Activated CD4-positive, alpha-beta T cell treated with anti-CD3 and anti-CD28 coated beads, Interleukin-2, amount 50 U/mL, for 4 hours (primary cell): ENCODE measurements at places on chromosomes 7 and 10.

GRCh38 chr7:23184709-23185359, 3.0 kb downstream of the NUP42 start:
- no peak for DNase-seq

- no peak for DNase-seq
Measured at GRCh38 chr7:1576521-1577253, 6.9 kb upstream of the PSMG3 start.

- DNase-seq = no peak
Measured at GRCh38 chr7:45588466-45588865, 14.3 kb downstream of the ADCY1 start.

DNA sequence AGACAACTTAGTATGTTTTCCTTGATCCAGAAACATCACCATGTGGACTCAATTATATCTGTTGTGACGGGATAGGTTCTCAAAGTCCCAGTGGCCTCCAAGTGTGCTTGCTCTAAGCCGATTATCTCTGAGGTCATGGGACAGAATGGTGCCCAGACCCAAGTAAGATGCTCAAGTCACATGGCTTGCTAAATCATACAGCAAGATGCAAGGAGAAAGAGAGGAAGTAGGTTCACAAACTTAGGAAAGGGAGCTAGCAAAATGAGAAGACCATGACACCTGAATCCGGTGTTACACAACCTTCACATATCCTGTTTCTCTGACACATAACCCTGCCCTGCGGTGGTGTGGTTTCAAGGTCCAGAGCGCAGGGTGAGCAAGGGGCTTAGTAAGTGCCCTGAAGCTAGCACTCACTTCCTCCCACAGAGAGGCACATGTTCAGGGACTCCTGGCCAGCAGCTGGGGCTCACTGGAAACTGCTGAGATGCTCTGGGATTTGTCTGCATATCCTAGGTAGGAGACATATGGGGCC, 590.9 kb upstream of the ANKRD30A start:
- no peak for DNase-seq

- DNase-seq = no peak
Measured at GRCh38 chr7:55567571-55567970, 4.7 kb downstream of the VOPP1 start.

DNA sequence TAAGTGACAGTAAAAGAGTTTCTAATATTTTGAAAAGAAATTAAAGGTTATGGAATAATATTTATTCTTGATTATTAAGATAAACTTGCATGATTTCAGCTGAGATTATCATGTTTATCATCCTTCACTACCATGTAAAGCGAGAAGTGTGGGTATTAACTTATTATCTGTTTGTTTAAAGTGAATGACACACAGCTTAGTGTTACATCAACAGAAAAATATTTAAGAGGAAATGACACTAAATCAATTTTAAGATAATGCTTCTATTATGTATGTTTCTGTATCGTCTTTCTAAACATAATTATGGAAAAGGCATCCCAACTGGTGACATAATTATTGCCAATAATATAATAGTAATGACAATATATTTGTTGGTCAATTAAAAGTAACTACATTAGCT, 213.1 kb downstream of the PCDH15 start:
- no peak for DNase-seq

DNA sequence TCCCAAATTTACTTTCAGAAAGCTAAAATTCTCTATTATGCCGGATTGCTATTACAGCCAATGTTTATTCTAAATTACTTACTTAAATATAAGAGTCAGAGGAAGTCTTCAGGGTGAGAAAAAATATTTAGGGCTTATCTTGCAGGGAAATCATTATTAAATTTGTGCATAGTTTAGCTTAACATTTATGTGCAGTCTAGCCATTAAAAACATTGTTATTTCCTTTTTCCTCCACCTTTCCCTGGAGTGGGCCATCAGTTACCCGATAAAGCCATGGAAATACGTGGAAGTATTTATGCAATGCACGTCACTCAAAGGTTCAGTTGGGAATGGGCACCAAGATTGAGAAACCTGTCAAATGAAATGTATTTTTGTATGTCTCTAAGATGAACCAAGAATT, 9.5 kb upstream of the TAS2R60 start:
- DNase-seq = no peak

- no peak for DNase-seq
Measured at GRCh38 chr10:71998840-71999194, 34.6 kb downstream of the CHST3 start.

DNA sequence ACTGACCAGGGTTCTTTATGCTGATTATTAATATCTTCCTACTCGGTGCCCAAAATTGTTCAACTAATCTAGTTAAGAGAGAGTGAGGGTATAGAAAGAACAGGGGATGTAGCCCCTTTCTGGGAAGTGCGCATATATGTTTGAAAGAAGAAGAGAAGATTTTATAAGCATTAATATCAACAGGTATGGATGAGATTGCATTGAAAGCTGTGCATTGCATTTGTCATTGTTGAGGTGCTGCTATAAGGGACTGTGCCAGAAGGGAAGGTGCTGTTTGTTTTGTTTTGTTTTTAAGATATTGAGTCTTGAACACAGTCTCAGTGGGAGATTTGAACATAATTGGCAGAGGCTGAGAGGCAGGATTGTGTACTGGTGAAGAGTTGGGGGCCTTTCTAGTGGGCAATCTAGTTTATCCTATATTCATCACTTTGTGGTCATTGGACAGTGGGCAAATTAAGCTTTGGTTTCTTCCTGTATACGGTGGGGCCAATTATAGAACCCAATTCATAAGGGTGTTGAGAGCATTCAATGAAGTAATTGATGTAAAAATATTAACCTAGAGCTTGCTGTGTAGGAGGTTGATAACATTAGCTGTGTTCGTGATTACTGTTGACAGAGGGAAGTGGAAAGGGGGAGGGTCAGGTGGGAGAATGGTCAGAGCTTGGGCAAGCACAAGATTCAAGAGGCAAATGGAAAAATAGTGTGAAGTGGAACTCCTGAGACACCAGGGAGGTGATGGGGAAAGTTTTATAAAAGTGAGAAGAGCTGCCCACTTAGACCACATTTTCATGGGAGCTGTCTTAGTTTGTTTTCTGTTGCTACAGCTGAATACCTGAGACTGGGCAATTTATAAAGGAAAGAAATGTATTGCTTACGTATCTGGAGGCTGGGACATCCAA, 19.9 kb upstream of the PCGF5 start:
- no peak for DNase-seq

DNA sequence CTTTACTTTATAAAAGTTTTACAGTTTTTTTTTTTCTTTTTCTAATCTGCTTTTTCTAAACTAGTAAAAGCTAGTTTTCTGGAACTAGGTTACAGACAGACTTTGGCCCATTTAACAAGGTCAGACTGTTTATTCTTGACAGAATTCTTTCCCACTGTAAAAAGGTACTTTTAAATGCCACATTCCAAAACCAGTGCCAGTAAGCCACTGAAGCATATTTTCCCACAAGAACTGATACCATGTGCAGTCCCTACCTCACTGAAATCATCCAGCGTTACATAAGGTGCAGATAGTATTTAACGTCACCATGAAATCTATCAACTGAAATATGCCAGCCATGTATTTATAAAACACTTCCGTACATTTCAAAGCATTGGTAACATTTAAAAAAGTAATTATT, 121.6 kb downstream of the CDK6 start:
- no peak for DNase-seq

DNA sequence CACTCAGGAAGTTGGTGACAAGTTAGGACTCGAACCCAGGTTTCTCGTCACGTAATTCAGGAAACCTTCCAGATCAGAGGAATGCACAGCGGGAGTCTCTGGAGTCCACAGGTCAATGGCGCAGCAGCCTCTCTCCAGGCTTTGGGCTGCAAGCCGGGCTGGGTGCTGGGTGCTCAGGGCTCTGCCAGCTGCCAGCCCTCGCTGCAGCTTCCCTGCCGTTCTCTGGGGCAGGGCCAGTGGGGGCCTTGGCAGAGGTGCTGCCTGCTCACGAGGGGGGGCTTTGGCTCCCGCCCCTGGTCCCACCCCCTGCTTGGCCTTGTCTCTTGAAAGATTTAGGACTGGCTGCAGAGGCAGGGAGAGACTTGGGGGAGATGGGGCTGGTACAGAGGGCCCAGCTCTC, at the start of gene TACR2:
Gene TACR2 (minus strand): TSS at position 224 of the 400 bp plus-strand sequence. CDS start 595 bp downstream, outside the sequence.
- DNase-seq = no peak

DNA sequence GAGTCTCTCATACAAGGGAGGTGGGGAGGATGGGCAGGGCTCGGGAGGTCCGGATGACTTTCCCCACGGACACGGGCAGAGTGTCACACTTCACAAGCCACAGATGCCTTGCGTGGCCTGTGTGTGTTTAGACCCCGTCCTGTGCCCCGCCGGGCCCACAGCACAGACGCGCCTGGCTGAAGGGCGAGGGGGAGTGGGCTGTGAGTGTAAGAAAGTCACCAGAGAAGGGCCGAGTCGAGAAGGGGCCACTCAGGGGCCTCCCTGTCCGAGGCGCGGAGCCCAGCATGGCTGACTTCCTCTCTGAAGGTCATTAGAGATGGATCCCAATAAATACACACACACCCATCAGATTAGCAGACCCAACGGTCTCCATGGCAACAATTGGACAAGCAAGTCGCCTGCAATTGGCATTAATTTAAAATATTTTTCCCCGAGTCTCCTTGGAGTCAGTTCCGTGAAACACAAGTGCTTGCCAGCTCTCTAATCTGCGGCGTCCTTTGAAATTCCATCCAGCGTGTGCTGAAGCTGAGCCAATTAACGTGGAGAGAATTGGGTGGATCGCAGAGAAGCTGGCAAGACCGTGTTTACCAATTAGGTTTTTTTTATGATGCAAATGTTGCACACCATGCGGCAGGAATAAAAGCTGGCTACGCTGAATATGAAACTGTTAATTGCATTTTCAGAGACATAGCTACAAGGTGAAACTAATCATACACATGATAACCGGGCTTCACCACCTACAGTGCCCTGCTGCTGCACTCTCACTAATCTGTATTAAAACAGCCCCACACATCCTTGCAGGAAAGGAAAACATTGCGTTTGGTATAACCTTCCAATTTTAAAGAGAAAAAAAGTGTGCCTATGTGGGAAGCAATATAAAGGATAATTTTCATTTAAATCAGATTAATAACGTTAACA, 571.2 kb downstream of the PTPRN2 start:
- no peak for DNase-seq
